ENCODE measurements at places on chromosomes 2 and 18.

DNA sequence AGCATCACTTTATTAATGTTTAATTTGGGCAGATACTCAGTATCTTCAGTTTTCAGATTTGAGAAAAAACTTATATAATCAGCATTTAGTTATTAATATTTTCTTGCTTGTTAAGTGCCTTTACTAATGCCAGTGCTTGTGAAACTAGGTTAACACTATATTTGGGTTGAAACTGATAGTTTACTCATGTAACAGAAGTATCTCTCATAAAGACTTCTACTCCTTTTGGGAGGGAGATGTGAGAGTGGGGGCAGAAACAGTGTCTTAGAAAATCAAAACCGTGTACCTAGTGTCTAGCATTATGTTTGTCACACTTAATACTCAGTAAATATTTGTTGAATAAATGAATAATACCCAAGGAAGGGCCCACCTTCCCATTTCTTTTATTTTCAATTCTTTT, 129.5 kb downstream of the MSTN start:
- DNase-seq = no peak

- DNase-seq = no peak
Observed at GRCh38 chr2:134917360-134917865, 1.2 kb upstream of the CCNT2 start.

- no peak for DNase-seq
Observed at GRCh38 chr2:48395658-48396057, 134.3 kb upstream of the STON1 start.

DNA sequence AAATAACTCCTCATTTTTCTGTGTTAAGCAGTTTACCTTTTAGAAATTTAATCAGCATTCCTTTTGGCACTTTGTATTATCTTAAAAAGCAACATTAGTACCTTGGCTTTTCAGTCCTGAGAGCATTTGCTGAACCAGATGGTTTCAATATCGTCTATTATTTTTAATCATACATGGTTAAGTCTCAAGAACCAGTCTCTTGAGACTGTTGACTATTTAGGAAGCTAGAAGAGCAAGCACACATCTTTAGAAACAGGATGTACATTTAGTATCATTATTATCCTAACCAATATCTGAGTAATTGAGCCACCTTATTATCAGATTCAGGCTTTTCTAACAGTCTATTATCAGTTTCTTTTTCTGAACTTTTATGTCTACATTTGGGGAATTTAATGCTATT, 28.2 kb upstream of the ZEB2 start:
- no peak for DNase-seq

- no peak for DNase-seq
Observed at GRCh38 chr18:54173250-54173649, 51.2 kb downstream of the MBD2 start.

DNA sequence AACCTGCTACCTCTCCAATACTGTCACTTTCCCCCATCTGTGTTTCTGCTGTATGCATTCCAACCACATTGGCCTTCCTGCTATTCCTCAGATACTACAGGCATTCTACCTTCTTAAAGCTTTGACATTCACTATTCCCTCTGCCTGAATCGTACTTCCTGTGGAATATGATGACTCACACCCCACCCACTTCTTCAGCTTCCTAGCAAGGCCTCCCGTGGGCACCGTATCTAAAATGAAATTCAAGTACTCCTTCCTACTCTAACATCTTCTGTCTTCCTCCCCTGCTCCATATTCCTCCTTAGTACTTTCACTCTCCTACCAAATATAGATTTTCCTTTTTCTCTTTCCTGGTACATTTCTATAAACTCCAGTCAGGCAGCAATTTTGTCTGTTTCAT, 710.4 kb downstream of the RNF144A start:
- no peak for DNase-seq

DNA sequence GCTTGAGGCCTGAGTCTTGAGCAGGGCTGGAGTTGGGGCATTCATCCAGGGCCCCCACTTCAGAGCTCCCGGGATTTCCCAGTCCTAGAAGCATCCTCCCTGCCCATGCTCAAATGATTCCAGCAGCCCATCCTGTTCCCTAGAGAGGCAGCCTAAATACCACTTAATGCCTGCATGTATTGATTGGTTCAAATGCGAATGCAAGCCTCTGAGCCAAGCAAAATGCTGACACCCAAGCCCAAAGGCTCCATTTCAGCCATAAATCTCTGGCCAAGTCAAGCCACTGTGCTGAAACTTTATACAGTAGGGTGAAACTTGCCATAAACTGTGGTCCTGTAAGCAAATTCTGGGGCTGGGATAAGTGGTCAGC, 279.8 kb downstream of the CLIP4 start:
- DNase-seq = no peak

- no peak for DNase-seq
Observed at GRCh38 chr2:24206242-24206641, 31.4 kb downstream of the FAM228A start.

GRCh38 chr2:128368437-128369107, 49.9 kb upstream of the HS6ST1 start:
- no peak for DNase-seq

DNA sequence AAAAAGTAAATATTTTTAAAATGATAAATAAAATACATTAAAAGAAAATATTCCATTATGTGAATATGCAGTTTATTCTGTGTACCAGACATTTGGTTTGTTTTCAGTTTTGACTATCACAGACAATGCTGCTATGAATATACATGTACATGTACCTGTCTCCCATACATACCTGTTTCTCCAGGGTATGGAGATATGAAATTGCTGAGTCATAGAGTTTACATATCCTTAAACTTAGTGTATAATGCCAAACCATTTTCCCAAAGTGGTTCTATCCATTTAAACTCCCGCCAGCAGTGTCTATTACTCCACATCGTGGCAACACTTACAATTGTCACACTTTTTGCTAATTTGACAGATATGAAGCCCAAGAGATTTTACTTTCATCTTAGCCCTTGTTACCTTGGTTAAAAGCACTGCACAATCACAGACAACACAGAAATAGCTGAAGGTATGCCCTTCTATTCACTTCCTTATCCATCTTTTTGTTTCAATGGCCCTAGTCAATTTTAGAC, 56.3 kb downstream of the ZNF521 start:
- DNase-seq = no peak
